ENCODE measurements at places on chromosomes 7 and 10.

DNA sequence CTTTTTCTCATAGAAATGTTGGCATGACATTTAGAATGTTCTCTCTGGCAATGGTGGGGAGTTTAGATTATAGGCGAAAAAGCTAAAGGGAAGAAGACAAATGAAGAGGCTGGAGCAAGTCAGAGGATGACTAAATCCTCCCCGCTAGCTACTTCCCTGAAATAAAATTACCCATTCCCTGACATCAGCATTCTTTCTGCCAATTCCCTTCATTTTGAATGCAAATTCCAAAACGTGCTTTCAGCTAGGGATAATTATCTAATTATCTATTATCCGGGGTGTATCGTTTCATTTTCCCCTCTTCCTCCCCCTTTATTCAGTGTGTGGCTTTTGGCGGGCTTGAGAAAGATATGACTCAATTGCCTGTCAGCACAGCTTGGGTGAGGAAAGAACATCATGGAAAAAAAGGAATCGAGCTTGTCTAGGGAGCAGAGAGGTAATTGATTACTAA, 672.3 kb downstream of the TNS3 start:
- peak; percentile 86 for DNase-seq

- DNase-seq, result no peak
Measured at GRCh38 chr7:46791188-46791587, 790.7 kb downstream of the TNS3 start.

GRCh38 chr10:103712898-103713498, 142.4 kb downstream of the SH3PXD2A start:
- peak; percentile 65 for DNase-seq

- peak; percentile 97 for DNase-seq
Measured at GRCh38 chr10:100890673-100891317, 22.0 kb upstream of the SLF2 start.

GRCh38 chr10:119302591-119303253, 95.4 kb downstream of the GRK5 start:
- DNase-seq, result no peak

GRCh38 chr10:70306181-70306705, 22.4 kb upstream of the NPFFR1 start:
- no peak for DNase-seq

- DNase-seq, result no peak
Measured at GRCh38 chr10:52758406-52758805, 14.2 kb downstream of the MBL2 start.

DNA sequence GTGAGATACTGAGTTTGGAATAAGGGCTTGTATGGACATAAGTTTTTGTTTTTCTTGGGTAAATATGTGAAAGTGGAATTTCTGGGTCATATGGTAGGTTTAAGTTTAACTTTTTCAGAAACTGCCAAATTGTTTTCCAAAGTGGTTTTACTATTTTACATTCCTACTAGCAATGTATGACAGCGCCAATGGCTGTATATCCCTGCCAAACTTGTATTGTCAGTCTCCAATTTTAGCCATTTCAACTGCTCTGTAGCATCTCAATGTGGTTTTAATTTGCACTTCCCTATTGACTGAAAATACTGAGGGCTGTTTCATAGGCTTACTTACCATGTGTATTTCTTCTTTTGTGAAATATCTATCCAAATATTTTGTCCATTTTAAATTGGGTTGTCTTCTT, 90.5 kb upstream of the ZNF32 start:
- DNase-seq, result no peak

DNA sequence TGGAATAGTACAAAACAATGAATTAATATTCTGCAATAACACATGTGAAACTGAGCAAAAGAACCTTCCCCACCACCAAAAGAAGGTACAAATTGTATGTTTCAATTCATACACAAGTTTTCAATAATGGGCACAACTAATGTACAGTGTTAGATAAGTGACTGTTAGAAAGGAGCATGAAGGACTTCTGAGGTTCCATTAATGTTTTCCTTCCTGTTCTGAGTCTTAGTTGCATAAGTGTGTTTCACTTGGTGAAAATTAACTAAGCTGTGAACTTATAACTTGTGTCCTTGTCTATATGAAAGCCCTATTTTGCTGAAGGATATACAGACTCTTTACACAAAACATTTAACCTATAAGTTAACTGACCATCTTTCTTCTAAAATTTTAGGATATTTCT, 8.2 kb downstream of the GSAP start:
- DNase-seq, result no peak

GRCh38 chr7:55375237-55375636, 10.1 kb downstream of the LANCL2 start:
- DNase-seq, result no peak

DNA sequence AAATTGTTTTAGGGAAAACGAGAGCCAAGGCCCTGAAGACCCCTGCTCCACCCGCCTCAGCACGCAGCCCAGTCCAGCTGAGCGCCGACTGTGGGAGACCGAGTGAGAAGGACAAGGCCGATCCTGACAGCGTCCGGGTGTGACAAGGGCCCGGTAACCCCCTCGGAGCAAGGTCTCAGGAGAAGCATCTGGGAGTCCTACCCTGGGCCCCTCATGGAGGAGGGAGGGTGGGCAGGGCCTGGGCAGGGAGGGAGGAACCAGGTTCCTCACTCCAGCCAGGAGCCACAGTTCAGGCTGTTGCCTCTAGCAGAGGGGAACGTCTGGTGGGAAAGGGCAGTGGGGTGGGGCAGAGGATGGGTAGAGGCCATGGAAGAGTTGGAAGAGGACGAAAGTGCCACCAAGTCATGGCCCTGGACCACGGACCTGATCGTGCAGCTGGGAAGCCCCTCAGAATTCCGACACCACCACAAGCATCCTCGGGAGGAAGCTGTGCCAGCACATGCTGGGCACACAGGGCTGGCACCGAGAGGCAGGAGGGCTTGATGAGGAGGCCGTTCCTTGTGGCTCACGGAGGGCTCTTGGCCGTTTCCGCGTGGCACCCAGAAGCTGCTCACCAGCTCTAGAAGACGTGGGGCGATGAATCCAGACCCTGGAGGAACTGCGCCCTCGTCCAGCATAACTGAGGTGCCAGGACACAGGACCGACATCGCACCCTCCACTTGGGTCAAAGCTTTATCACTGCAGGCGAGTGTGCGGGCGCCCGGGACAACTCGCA, 2.2 kb upstream of the KNDC1 start:
- DNase-seq, result no peak

GRCh38 chr7:114656466-114656865, 241.9 kb downstream of the FOXP2 start:
- no peak for DNase-seq

GRCh38 chr10:97331153-97331703, 3.3 kb downstream of the FRAT2 start:
- no peak for DNase-seq

- DNase-seq, result no peak
Measured at GRCh38 chr7:77846317-77847092, 47.9 kb downstream of the PHTF2 start.

DNA sequence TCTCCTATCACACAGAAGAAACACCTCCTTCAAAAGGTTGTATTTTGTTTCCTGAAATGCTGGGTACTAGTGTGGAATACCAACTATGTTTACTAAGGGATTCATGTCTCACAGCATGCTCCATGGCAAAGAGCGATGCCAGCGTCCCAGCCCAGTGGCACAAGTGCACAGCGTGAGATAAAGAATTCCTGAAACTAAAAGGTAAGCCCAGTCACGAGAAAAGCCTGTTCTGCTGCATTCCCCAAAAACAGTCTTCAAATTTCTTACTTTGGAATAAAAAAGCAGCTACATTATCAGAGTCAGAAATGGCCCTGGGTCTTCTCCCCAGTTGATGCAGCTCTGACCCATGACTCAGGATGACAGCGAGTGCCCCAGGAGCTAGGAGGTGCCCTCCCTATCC, 53.1 kb upstream of the DDC start:
- no peak for DNase-seq

DNA sequence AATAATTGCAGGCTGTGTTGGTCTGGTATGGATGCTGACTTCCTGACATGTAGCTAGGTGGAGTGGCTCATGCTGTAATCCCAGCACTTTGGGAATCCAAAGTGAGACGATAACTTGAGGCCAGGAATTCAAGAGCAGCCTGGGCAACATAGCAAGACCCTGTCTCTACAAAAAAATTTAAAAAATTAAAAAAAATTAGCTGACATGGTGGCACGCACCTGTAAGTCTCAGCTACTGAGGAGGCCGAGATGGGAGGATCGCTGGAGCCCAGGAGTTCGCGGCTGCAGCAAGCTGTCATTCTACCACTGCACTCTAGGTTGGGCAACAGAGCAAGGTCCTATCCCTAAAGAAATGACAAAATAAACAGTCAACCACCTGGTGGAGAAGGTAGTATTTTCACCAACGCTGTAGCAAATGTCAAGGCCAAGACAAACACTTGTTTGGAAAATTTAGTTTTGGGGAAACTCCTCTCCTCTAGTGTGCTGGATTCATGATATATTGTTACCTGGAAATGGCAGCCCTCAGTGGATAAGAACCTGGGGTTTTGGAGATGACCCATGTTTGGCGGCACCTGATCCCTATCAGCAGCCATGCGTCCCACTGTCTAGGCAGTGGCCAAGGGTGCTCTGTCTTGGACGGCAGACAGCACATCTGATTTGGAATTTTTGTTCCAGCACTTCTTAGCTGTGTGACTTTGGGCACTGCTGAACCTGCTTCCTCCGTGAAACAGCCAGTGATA, 29.5 kb downstream of the CUX1 start:
- DNase-seq, result no peak

GRCh38 chr10:75499556-75500160, 68.2 kb downstream of the LRMDA start:
- DNase-seq, result no peak

DNA sequence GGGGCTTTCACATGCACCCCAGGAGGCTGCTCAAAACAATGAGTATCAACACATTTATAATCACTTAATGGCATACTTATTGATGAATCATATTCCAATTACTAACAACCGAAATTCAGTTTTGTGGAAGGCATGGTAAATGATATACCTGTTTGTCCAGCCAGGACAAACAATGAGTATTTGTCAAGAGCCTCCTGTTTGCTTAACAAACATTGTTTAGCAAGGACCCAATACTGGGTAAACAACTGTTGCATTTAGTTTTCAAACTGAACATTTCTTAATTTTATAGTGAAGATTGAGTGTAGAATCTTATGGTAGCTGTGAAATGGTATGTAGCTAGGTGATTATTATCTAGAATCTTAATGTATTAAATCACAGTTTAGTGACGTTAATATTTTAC, 473.7 kb downstream of the ATRNL1 start:
- DNase-seq, result no peak

DNA sequence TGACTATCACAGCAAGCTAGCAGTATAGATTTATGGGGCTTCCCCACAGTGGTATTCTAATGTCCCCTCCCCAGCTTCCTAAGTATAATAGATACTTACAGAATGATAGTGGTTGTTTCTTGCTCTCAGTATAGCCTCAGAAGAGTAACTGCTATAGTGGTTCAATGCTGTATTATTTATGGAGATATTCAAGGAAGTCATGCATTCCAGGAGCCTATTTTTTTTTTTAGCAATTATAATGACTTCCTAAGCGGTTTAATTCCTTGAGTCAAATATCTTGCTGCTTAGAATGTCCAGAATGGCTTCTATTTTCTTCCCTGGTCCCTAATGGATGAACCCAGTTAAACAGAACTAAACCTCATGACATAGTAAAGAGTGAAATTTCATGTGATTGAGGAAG, 451.5 kb upstream of the SEMA3D start:
- DNase-seq, result no peak

GRCh38 chr7:51226916-51227535, 89.6 kb downstream of the COBL start:
- DNase-seq, result no peak

DNA sequence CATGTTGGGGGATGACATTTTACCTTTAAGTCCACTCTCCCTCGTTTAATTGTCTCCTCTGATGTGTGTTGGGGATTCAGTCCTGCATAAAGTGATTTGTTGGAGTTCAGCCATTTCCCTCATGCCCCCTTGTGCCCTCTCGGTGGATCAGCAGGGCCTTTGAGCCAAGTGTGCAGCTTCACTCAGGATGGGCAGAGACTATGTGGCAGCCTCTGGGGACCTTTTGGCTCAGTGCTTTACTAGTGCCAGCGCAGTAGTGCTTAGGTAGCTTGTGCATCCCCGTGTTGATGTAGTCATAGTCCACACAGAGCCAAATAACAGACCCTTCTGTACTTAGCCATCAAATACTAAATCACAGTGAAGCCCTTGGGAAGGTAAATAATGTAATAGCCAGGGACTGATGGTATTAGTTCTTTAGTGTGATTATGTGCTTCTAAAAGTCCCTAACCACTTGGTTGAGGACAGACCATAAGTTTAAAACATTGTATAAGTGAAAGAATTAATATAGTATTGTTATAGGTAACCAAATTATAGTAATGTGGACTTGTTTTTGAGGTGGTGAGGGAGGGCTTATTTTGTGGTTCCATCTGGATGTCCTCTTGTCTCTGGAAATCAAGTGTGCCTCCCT, 11.4 kb downstream of the BUB3 start:
- no peak for DNase-seq

- peak; percentile 80 for DNase-seq
Measured at GRCh38 chr10:109894516-109894915, 28.8 kb downstream of the XPNPEP1 start.

GRCh38 chr10:113573368-113573767, 20.5 kb downstream of the HABP2 start:
- DNase-seq, result no peak

DNA sequence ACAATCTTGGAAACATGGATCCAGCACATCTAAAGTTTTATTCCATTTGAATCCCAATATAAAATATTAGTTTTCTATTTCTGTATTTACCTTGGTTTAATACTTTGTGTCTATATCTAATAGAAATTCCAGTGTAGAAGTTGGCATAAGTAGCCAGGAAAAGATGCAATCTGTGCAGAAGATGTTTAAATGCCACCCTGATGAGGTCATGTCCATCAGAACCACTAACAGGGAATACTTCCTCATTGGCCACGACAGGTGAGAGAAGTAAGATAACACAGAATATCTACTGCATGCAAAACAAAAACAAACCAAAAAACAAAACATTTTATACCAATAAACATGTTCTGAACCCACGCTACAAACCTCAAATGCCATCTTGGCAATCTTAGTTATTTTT, 15.7 kb downstream of the PLEKHS1 start:
- no peak for DNase-seq

- DNase-seq, result peak; percentile 70
Measured at GRCh38 chr10:70758757-70759514, 26.2 kb downstream of the TBATA start.

DNA sequence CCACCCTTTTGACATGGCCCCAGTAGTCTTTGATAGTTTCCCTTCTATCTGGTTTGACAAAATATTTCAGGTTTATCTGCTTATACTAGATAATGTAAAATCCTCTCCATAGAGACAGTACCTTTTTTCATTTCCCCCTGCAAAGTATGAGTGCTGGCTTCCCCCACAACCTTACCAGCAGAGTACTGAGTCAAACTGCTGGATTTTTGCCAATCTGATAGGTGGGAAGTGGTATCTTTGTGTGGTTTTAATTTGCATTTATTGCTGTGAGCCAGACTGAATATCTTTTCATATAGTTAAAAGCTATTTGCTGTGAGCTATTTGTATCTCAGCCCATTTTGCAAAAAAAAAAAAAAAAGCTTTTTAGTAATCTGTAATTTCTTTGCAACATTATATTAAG, 32.1 kb upstream of the HECTD2 start:
- DNase-seq, result peak; percentile 67

GRCh38 chr7:108794466-108794865, 224.8 kb downstream of the DNAJB9 start:
- no peak for DNase-seq

GRCh38 chr10:66586073-66586472, 339.8 kb upstream of the LRRTM3 start:
- peak; percentile 5 for DNase-seq

Measured in astrocyte of the cerebellum (primary cell).